Fibroblast of skin of left quadriceps (primary cell): ENCODE measurements at places on chromosomes 13 and 19.

GRCh38 chr13:112240076-112240475, 136.1 kb upstream of the SPACA7 start:
- DNase-seq: no peak

DNA sequence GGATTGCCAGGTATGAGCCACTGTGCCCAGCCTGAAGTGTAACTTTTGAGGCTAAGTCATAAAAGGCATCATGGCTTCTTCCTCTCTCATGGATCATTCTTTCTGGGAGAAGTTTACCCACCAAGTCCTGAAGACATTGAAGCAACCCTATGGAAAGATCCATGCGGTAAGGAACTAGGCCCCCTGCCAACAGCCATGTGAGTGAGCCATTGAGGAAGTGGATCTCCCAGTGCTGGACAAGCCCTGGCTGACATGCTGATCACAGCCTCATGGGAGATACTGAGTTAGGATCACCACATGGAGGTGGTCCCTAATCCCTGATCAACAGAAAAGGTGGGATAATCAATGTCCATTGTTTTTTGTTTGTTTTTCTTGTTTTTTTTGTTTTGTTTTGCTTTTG, 3.3 kb upstream of the NUDT19 start:
- DNase-seq: no peak

DNA sequence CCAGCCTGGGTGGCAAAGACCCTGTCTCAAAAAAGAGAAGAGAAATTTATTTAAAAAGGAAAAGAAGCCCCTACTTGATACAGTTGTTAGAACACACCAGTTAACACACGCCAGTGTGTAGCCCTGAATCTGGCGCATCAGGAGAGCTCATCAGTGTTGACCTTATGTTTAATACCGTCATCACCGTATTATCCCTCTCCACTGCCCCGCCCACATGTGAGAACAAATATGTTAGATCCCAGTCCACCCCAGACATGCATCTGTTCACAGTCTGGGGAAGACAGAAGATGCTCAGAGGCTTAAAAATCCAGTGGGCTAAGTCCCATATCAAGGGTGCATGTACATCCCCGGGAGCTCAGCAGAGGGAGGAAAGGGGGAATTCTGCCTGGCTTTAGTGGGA, 155.2 kb downstream of the DPF1 start:
- DNase-seq: no peak

DNA sequence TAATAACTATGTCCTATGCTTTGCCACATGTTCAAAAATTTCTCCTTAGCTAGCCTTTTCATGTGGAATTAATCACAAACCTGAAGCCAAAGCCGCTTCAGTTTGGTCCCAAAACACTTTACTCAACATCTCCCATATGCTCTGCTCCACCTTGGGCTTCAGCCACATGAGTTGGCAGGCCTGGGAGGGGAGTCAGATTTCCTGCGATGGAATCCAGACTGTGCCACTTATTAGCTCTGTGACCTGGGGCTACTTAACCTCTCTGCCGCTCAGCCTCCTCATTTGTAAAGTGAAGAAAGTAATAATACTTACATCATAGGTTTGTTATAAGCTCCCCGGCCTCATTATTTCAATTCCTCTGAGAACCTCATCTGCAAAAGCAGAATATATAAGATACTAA, 272.0 kb downstream of the LMO7 start:
- no peak for DNase-seq
